ENCODE measurements at places on chromosomes 2 and 18. TPM values are rescaled to one million over a fixed set of nuclear protein-coding genes. Genes with fewer than 3 reads are reported as not detected.
A peak's percentile ranks its signal among the peaks of the same experiment; 100 is the strongest.

- no peak for DNase-seq
Measured at GRCh38 chr2:220370764-220371163, 743.3 kb downstream of the SLC4A3 start.

- peak; percentile 57 for DNase-seq
Measured at GRCh38 chr18:13239171-13239956, 20.8 kb downstream of the LDLRAD4 start.

DNA sequence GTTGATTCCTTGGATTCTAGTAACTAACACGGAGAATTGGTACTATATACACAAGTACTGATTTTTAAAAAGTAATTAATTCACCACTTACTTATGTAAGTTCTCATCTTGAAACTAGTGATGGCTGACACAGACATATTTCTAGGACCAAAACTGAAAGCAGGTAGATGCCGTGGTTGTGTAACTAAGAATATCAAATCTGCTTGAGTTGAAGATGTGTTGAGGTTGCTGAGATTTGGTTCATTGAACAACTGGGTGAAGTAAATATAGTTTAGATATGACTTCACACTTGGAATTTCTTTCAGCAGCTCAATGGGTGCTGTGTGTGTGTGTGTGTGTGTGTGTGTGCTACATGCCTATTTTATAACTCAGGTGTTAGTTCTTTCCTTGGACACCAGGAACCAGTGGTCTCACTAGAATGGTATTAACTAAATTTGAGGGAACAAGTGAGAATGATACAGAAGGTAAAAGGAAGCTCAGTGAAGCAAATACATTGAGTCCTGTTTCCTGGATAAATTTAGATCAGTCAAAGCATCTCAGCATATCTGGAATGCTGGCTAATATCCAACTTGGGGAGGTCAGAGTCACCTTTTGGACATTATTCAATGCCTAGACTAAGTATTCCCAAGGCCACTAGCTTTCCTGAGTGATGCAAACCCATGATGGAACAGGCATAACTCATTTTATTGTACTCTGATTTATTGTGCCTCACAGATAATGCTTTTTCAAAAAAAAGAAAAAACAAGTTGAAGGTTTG lies 110.7 kb upstream of the ZEB2 start:
- DNase-seq: no peak

GRCh38 chr2:31244101-31244500 lies 10.1 kb downstream of the EHD3 start:
- DNase-seq: no peak

- no peak for DNase-seq
Measured at GRCh38 chr2:5691221-5691984, 781 bp upstream of the SOX11 start.

DNA sequence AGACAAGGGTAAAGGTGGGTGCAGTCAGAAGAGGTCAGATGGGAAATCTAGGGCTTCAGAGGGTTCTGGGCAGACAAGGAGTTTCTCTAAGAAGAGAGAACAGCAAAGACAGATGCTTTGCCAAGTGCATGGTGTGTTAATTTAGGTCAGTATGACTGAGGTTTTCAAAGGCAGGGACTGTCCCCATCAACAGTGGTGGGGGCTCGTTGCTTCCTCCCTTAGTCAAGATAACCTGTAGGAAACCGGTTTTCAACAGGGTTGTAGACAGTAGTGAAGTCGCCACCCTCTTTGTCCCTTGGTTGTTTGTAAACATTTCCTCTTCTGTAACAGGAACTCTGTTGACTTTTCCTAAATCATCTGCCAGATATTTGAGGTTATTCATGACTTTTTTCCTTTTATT lies 11.6 kb downstream of the RAB12 start:
- DNase-seq: no peak

PLEKHH2 gene
- 58.9 TPM for total RNA-seq

AOX1 gene
- 35.1 TPM for total RNA-seq

SKOR2 gene
- total RNA-seq: not detected

GALNT13 gene
- 0.49 TPM for total RNA-seq

All from sciatic nerve (tissue), 2 donors.